ENCODE measurements at places on chromosomes 12 and 14.

GRCh38 chr12:105233041-105233905 lies 2.7 kb downstream of the APPL2 start:
- DNase-seq = no peak

GRCh38 chr14:67253076-67253635 lies 11.9 kb downstream of the PALS1 start:
- DNase-seq = no peak

DNA sequence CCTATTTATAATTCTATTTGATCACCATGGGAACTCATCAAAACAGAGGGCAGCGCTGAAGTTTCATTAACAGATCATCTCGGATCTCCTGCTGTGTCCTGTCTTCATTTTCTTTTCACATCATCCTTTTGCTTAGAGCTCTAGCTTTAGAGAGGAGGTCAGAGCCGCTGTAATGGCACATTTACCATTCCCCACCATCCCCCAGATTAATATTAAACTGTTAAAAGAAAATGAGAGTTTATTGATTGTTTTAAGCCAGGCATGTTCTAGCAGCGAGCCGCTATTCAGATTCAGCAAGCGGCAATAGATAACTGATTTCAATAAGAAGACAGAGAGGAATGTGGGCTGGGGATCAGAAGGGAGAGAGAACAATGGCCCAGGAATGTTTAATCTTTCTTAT lies 308.8 kb downstream of the EGLN3 start:
- DNase-seq = no peak

DNA sequence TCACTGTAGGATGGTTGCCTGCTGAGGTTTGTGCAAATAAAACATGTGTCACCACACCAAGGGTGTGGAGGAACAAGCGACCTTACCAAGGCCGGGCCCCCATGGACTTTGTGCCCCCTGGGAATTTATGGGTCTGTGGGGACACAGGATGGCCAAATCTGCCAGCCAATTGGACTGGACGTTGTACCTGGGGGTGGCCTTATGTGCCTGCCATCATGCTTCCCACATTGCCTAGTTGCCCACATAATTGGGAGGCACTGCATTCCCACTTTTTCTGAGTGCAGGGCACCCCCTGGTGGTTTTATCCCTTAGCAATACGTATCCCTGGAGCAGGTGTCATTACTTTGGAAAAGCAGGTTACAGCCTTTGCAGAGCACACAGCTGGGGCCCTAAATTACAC lies 92.6 kb upstream of the TMPO start:
- DNase-seq = no peak

- no peak for DNase-seq
Measured at GRCh38 chr12:99309812-99310211, 337.7 kb upstream of the GARIN6 start.

- DNase-seq = peak; percentile 14
Measured at GRCh38 chr12:105420659-105421240, 90.3 kb downstream of the C12orf75 start.

DNA sequence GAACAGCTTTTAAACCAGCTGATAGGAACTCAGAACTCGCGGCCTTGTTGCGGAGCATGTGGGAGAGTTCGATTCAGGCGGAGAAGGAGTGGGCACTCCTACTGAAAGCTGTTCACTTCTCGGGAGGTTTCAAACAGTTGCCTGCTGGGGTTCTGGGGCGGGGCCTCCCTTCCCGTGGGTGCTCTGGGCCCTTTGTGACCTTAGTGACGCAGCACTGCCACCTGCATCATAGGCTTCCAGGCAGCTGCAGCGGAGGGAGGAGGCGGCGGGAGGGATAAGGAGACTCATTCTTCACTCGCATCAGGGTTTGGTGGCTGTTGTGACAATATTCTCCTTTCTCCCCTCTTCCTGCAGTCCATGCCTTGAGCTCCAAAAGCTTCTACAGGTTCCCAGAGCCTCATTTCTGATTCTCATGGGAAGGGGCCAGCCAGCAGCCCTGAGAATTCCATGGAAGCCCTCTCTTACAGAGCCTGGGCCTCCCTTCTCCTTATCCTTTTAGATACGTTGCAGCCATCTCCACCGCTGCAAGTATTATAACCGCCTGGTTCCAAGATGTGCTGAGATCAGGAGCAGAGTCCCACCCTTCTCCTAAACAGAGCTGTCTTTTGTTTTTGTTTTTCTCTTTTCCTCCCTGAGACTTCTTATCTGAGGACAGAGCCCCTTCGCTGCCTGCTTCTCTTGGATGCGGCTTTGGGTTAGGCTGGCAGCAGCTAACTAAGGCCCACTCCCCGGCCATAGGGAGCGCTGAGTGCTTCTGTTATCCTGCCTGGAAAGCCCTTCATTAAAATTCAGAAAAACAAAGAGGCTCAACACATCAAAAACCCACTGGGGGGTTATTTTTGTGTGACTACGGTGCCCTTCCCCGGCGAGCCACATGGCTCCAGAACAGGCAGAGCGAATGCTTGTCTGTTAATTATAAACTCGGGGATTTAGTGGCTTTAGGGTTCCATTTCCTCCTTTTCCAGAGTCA lies 67.6 kb upstream of the GPATCH2L start:
- no peak for DNase-seq

- DNase-seq = no peak
Measured at GRCh38 chr12:93229494-93230325, 148.0 kb upstream of the NUDT4 start.

DNA sequence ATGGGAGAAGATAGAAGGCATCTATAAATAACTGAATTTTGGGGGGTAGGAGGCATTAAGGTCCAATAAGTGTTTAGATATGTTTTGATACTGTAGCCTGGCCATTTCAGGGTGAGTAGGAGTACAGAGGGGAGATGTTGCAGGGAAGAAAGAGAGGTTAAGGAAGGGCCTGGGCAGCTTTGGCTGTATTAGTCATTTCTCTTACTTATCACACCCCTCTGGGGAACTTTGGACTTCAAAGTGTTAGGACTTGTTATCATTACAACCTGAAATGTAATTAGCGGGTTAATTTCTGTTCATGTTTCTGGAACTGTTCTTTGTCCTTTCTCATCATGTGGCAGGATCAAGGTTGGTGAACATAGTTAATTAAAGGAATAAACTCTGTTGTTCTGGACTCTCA lies 40.3 kb downstream of the SUSD6 start:
- DNase-seq = no peak

GRCh38 chr12:1811948-1812291 lies 8.4 kb upstream of the LRTM2 start:
- no peak for DNase-seq

DNA sequence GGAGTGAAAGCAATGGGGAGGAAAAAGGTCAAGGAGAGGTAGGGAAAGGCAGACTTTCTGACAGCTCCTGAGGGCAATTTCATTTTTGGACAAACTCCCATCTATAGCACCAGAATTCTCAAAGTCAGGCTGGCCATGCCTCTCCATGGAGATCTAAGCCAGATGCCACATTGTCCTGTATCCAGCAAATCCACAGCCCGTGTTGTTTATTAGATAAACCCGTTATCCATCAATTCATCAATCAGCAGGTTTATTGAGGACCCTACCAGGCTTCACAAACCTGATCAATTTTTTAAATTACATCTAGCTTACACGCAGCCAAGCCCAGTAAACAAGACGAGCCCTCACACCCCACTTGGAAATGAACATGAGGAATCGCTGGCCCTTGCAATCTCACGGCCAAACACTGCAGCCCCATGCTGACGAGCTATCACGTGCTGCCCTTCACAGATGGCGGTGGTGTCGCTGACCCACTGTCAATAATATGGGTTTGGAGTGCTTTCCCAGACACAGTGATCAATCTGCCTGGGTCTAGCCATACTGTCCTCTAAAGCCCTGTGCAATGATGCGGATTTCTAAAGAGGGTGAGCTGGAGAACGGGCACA lies 332.9 kb downstream of the DPF3 start:
- no peak for DNase-seq

DNA sequence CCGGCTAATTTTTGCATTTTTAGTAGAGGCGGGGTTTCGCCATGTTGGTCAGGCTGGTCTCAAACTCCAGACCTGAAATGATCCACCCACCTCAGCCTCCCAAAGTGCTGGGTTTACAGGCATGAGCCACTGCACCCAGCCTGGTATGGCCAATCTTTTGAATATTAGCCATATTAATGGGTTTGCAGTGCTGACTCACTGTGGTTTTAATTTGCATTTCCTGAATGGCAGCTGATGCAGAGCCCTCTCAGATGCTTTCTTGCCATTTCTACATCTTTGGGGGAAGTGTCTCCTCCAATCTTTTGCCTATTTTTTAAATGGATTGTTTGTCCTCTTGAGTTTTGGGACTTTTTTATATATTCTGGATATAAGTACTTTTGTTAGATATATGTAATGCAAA lies 55.5 kb upstream of the NPAS3 start:
- no peak for DNase-seq

DNA sequence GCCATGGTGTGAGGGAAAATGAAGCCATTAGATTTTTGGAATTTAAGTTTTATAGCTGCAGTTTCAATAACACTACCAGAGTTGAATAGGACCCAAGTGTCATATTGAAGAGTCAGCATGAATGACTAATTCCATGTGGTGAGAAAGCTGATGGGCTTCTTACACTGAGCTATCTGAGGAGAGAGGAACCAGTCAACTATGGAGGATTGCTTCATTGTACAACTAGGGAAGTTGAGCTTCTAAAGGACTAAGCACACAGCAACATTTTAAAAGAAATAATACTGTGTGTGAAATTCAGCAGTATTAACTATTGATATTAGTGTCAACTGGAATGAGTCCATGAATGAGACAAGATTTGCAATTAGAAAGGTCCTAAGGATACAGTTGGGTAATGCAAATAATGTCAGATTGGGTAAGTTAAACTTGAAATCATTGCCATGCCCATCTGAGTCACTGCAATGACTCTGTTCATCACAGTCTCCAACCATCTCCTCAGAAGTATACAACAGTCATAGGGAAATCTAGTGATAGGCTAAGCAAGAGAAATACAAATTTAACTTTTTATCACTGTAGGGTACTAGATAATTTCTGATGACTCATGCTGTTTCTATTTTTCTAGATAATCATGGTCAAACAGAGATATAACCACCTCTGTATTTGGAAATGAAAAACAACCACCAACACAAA lies 394.2 kb downstream of the FSCB start:
- DNase-seq = no peak

- no peak for DNase-seq
Measured at GRCh38 chr12:18935371-18935965, 194.1 kb upstream of the PLEKHA5 start.

DNA sequence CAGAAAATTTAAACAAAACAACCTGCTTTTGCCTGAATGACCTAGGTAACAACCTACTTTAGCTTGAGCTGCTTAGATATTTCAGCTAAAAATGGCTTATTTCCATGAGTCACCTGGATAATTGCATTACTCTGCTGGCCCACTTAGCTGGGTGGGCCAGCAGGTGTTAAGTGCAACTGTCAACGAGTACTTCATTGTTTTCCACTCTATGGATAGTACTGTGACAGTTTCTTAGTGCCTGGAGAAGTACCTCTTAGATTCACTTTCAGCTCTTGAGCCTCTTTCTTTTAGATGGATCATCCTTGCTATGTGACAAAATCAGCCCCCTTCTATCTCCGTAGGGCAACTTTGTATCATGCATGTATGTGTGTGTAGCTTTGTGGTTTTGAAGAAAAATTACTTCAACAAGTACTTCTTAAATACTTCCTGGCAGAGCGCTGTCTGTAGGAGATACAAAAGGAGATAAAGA lies 368.2 kb upstream of the ATP2B1 start:
- DNase-seq = no peak

DNA sequence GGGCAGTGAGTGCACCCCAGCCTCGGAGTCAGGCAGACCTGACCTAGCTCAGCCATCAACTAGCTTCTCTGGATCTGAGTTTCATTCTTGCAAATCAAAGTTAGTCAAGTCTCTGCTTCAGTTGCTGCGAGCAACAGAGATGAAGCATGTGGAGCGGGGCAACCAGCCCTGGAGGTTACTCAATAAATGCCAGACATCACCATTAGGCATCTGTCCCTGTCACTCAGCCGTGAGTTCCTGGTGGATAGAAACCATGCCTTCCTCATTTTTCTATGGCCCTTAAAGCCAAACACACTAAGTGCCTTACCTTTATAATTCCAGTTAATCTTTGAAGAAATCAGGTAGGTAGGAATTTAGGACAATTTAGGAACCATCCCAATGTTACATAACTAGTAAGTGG lies 19.3 kb downstream of the RFX4 start:
- DNase-seq = no peak

DNA sequence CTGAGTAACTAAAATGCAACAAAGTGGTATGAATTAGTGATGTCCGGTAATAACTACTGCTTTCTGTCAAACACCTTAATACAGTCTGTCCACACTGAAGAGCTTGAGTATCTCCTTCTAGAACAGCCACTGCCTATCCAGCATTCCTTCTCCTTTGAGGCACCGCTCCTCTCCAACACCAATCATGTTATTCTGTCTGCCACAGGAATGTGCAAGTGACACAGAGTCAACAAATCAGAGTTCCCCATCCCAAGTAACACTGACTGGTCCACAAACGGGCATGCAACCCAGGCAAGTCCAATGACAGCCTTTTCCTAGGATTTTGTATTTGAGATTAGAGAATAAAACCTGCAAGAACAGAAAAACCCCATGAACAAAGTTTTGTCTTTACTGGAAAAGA lies 3.8 kb downstream of the GXYLT1 start:
- no peak for DNase-seq

DNA sequence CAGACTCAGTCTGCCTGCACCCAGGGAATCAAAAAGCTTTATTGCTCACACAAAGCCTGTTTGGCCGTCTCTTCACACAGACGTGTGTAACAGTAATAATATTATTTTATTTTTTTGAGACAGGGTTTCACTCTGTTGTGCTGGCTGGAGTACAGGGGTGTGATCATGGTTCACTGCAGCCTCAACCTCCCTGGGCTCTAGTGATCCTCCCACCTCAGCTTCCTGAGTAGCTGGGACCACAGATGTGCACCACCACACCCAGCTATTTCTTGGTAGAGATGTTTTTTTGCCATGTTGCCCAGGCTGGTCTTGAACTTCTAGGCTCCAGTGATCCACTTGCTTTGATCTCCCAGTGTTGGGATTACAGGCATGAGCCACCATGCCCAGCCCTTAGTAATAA lies 88.4 kb upstream of the DCD start:
- DNase-seq = no peak

- DNase-seq = no peak
Measured at GRCh38 chr12:7959278-7959677, 23.3 kb upstream of the SLC2A3 start.

- DNase-seq = no peak
Measured at GRCh38 chr14:41570415-41571155, 36.1 kb upstream of the LRFN5 start.

- no peak for DNase-seq
Measured at GRCh38 chr12:89552376-89552775, 26.5 kb upstream of the POC1B start.

- no peak for DNase-seq
Measured at GRCh38 chr14:68135566-68135965, 316.0 kb downstream of the RAD51B start.

DNA sequence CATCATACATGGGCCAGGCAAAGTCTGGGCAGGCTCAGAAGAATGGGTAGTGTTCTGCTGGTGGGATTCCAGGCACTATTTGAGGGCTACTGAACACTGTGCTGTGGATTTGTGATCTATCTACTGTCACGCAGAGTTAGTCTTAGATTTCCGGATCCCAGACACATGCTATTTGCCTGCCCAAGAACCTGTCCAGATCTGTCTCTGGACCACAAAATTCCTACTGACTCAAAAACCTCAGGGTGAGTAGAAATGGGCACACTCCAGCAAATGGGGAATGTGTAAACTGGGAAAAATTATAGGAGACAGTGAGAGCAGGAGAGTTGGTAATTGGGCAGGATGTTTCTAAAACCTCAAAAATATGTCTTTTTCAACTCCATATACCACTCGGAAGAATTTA lies 129.9 kb downstream of the GALC start:
- DNase-seq = no peak

Data from stimulated activated CD8-positive, alpha-beta memory T cell treated with anti-CD3 and anti-CD28 coated beads, Interleukin-7, amount 100 ng/mL, for 1 hour (primary cell).